ENCODE measurements at places on chromosomes 13 and 19. TPM values are rescaled to one million over a fixed set of nuclear protein-coding genes. Genes with fewer than 3 reads are reported as not detected.
A peak's percentile ranks its signal among the peaks of the same experiment; 100 is the strongest.

- H3K27me3 ChIP-seq = no peaks in the 10 kb centered on the region
- H3K36me3 ChIP-seq = no peaks in the 10 kb centered on the region
- DNase-seq = no peak
- H3K4me3 ChIP-seq = peak within 1 kb of the TSS; percentile 5
- no peak within 1 kb of the TSS for H3K27ac ChIP-seq
Observed at GRCh38 chr13:25095851-25096453, at the start of gene PABPC3. PABPC3 (plus strand) TSS chr13:25096136; CDS start chr13:25096199, 63 bp downstream.

GRCh38 chr13:50161052-50161451, 145.8 kb downstream of the KCNRG start:
- no peak overlapping the region for H3K27ac ChIP-seq
- H3K27me3 ChIP-seq = no peaks in the 10 kb centered on the region
- peaks cover 4% of the 10 kb centered on the region for H3K4me1 ChIP-seq

DNA sequence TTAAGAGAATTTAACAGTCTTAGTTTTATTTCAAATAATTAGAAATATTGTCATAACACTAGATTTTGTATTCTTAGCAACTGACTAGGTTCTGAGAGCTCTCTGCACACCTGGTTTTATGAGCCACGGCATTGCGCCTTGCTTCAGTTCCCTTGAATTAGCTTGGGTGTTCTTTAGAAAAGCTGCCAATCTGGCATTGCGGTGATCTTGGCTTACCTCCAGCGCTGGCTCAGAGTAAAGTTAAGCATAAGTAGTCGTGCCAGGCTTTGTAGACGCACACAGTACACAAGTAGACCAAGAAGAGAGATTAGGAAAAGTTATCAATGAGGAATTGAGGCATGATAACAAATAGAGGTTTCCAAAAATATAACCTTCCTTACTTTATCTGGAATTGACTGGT, 45.7 kb downstream of the TPP2 start:
- no peak overlapping the region for H3K4me3 ChIP-seq
- peak; percentile 12 for DNase-seq
- H3K27me3 ChIP-seq = no peaks in the 10 kb centered on the region
- H3K36me3 ChIP-seq = peaks cover 24% of the 10 kb centered on the region
- no peaks in the 10 kb centered on the region for H3K4me1 ChIP-seq
- H3K27ac ChIP-seq = no peak overlapping the region

GRCh38 chr19:19461671-19462622, 53.4 kb downstream of the TSSK6 start:
- H3K27me3 ChIP-seq = no peaks in the 10 kb centered on the region
- H3K27ac ChIP-seq = peak overlapping the region; percentile 5
- peak; percentile 27 for DNase-seq
- no peak overlapping the region for H3K4me3 ChIP-seq
- H3K36me3 ChIP-seq = peaks cover 10% of the 10 kb centered on the region

GRCh38 chr13:76958841-76959432, 10.6 kb downstream of the ACOD1 start:
- H3K27ac ChIP-seq = no peak overlapping the region
- no peaks in the 10 kb centered on the region for H3K27me3 ChIP-seq
- no peak for DNase-seq
- no peaks in the 10 kb centered on the region for H3K36me3 ChIP-seq

DNA sequence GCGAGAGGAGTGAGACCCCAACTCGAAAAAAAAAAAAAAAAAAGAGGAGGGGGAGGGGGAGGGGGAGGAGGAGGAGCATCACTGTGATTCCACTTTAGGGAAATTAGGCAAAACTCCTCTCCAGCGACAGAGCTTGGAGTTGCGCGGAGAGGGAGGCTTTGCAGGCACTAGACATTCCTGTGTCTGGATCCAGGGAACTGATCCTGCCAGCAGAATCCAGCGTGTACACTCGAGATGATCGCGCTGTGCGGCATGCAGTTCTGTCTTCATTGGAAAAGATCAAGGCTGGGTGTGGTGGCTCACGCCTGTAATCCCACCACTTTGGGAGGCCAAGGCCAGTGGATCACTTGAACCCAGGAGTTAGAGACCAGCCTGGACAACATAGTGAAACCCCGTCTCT, 29.6 kb upstream of the KLF2 start:
- DNase-seq = peak; percentile 41
- no peaks in the 10 kb centered on the region for H3K36me3 ChIP-seq
- H3K27ac ChIP-seq = no peak overlapping the region
- no peaks in the 10 kb centered on the region for H3K27me3 ChIP-seq
- no peak overlapping the region for H3K4me3 ChIP-seq

- no peaks in the 10 kb centered on the region for H3K4me1 ChIP-seq
- H3K27me3 ChIP-seq = no peaks in the 10 kb centered on the region
- H3K27ac ChIP-seq = no peak overlapping the region
Observed at GRCh38 chr13:99926014-99926731, 45.4 kb downstream of the ZIC5 start.

GRCh38 chr19:58557221-58558065, 968 bp downstream of the UBE2M start:
- peak overlapping the region; percentile 94 for H3K4me3 ChIP-seq
- peak overlapping the region; percentile 80 for H3K27ac ChIP-seq
- H3K36me3 ChIP-seq = peaks cover 8% of the 10 kb centered on the region
- DNase-seq = no peak
- peaks cover 39% of the 10 kb centered on the region for H3K4me1 ChIP-seq
- peaks cover 4% of the 10 kb centered on the region for H3K27me3 ChIP-seq

- no peaks in the 10 kb centered on the region for H3K36me3 ChIP-seq
- H3K27me3 ChIP-seq = no peaks in the 10 kb centered on the region
Observed at GRCh38 chr13:111909501-111909900, 157.4 kb upstream of the SOX1 start.

- no peak within 1 kb of the TSS for H3K27ac ChIP-seq
- peaks cover 5% of the 10 kb centered on the region for H3K27me3 ChIP-seq
- H3K4me1 ChIP-seq = no peaks in the 10 kb centered on the region
- no peaks in the 10 kb centered on the region for H3K36me3 ChIP-seq
- no peak for DNase-seq
Observed at GRCh38 chr19:50823389-50824042, at the start of gene KLK1. KLK1 (minus strand) TSS chr19:50823787; CDS start chr19:50823748, 39 bp downstream.

DNA sequence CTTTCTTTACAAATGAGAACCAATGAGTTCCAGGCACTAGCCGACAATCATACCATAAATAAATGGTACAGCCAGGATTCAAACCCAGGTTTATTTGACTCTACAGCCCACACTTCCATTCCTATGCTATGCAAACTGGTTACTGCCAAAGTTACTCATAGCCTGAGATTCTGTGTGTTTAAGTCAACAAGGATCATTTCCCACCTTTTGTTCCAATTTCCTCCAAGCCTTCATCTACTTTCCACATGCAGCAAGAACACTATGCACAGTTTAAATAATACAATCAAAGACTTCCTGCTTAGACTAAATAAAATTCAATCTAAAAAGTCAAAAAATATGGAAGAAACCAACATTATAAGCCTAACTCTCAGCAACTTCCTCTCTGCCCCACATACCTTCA, 59.2 kb upstream of the KLF12 start:
- H3K4me1 ChIP-seq = no peaks in the 10 kb centered on the region
- H3K27ac ChIP-seq = no peak overlapping the region
- H3K36me3 ChIP-seq = no peaks in the 10 kb centered on the region
- H3K4me3 ChIP-seq = no peak overlapping the region
- DNase-seq = no peak
- H3K27me3 ChIP-seq = no peaks in the 10 kb centered on the region

GRCh38 chr13:74210693-74211393, 76.6 kb upstream of the KLF12 start:
- H3K4me1 ChIP-seq = peaks cover 21% of the 10 kb centered on the region
- no peaks in the 10 kb centered on the region for H3K36me3 ChIP-seq
- H3K27me3 ChIP-seq = no peaks in the 10 kb centered on the region
- peak overlapping the region; percentile 92 for H3K27ac ChIP-seq
- H3K4me3 ChIP-seq = peak overlapping the region; percentile 10

DNA sequence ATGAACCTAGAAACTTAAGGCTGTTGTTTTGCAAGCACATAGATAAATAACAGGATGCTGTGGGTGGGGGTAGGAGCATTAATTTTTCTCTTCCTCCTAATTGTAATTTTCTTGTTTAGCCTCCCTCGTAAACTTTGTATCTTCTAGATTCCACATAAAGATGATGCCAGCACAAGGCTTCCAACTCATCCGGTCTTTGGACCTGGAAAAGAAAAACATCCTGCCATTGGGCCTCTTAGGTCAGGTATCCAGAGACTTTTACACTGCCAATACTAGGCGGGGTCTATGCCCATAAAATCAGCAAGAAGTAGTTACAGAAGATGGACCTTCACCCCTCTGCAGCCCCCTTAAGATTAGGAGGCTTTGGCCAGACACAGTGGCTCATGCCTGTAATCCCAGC, 35.4 kb upstream of the KPNA3 start:
- no peak for DNase-seq
- no peak overlapping the region for H3K27ac ChIP-seq
- peaks cover 8% of the 10 kb centered on the region for H3K27me3 ChIP-seq
- H3K36me3 ChIP-seq = no peaks in the 10 kb centered on the region
- no peaks in the 10 kb centered on the region for H3K4me1 ChIP-seq

DNA sequence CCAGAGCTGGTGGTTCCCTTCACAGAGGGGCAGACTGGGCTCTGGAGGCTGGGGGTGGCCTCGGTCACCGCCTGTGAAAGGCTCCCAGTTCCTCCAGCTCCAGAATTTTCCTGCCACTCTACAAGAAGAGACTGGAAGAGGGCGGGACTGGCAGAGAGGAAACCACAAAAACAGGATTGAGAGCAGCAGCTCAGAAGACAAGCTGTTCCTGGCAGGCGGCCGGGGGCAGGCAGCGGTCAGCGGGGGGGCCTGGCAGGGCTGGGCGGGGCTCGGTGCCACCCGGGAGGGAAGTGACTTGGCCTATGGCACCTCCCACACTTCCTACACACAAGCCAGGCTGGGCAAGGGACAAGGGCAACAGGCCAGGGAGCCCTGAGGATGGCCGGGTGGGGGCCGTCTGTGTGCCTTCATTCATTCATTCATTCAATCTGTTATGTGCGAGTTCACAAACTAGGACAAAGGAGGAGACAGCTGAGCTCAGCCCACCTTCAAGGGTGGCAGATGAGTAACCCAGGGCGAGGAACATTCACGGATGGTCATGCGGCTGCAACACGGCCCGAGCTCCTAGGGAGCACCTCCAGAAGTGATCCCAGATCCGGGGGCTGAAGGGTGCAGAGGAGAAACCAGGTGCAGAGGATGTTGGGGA, 16.9 kb upstream of the BTBD2 start:
- no peaks in the 10 kb centered on the region for H3K27me3 ChIP-seq
- peak; percentile 65 for DNase-seq
- H3K36me3 ChIP-seq = no peaks in the 10 kb centered on the region
- H3K27ac ChIP-seq = no peak overlapping the region
- H3K4me1 ChIP-seq = peaks cover 16% of the 10 kb centered on the region

GRCh38 chr19:42409477-42409876, 17.7 kb downstream of the LIPE start:
- no peak overlapping the region for H3K27ac ChIP-seq
- H3K27me3 ChIP-seq = no peaks in the 10 kb centered on the region
- no peak overlapping the region for H3K4me3 ChIP-seq
- peaks cover 3% of the 10 kb centered on the region for H3K4me1 ChIP-seq
- no peak for DNase-seq

DNA sequence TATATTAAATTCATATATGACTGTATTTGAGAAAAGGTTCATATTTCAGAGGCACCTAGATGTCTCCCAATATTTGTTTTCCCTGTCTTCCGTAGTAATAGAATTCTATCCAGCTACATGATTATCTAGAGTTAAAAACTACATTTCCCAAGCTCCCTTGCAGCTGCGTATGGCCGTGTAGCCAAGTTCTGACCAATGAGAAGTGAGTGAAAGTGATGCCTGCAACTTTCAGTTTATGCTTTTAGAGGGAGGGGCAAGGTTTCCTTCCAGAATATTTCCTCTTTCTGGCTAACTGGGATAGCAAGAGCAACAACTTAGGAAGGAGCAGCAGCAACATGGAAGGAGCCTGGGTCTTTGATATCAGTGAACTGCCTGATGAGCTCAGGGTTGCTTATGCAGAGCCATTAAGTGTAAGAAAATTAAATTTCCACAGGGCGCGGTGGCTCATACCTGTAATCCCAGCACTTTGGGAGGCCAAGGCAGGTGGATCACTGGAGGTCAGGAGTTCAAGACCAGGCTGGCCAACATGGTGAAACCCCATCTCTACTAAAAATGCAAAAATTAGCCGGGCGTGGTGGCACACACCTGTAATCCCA, 23.2 kb upstream of the CYP2A13 start:
- no peak overlapping the region for H3K4me3 ChIP-seq
- H3K27me3 ChIP-seq = no peaks in the 10 kb centered on the region
- no peaks in the 10 kb centered on the region for H3K4me1 ChIP-seq
- no peak overlapping the region for H3K27ac ChIP-seq
- DNase-seq = peak; percentile 2
- no peaks in the 10 kb centered on the region for H3K36me3 ChIP-seq

- H3K4me3 ChIP-seq = no peak overlapping the region
- peak; percentile 67 for DNase-seq
- no peaks in the 10 kb centered on the region for H3K27me3 ChIP-seq
- no peaks in the 10 kb centered on the region for H3K36me3 ChIP-seq
Observed at GRCh38 chr13:105991622-105992277, 543.7 kb downstream of the EFNB2 start.

DNA sequence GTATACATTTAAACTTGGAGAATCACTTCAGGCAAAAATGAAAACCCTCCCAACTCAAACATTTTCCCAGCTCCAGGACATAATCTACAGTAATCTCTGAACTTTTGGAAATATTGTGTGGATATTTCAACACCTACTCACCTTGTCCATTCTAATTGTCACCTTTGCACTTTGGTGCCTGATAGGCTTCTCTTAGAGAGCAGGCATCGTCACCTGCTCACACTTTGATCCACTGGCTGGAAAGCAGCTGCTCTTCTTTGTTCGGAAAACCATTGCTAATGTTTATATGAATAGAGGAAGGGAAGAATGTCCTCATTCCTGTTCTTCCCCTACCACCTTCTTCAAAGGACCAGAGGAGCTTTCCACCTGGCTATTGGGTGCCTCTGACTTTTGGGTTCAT, 411.2 kb downstream of the FGF9 start:
- H3K27me3 ChIP-seq = no peaks in the 10 kb centered on the region
- DNase-seq = no peak
- H3K4me1 ChIP-seq = no peaks in the 10 kb centered on the region
- no peaks in the 10 kb centered on the region for H3K36me3 ChIP-seq

The FOXA3 gene
- 0.59 TPM for total RNA-seq

The KLK10 gene
- 0.19 TPM for total RNA-seq

The CDC16 gene
- total RNA-seq = 81.0 TPM

The KASH5 gene
- total RNA-seq = not detected

The PLIN5 gene
- not detected for total RNA-seq

The DCLK1 gene
- 4.9 TPM for total RNA-seq

The MYO16 gene
- 0.05 TPM for total RNA-seq

The CRX gene
- not detected for total RNA-seq
